Hematopoietic multipotent progenitor cell treated with erythropoietin and hydrocortisone succinate and interleukin-3 and kit ligand, for 4 days (in vitro differentiated cells): ENCODE measurements at places on chromosomes 16 and 17.

- peak; percentile 52 for DNase-seq
These were observed 1.6 kb downstream of the ATP6V0C start for GRCh38 chr16:2515180-2515851.

DNA sequence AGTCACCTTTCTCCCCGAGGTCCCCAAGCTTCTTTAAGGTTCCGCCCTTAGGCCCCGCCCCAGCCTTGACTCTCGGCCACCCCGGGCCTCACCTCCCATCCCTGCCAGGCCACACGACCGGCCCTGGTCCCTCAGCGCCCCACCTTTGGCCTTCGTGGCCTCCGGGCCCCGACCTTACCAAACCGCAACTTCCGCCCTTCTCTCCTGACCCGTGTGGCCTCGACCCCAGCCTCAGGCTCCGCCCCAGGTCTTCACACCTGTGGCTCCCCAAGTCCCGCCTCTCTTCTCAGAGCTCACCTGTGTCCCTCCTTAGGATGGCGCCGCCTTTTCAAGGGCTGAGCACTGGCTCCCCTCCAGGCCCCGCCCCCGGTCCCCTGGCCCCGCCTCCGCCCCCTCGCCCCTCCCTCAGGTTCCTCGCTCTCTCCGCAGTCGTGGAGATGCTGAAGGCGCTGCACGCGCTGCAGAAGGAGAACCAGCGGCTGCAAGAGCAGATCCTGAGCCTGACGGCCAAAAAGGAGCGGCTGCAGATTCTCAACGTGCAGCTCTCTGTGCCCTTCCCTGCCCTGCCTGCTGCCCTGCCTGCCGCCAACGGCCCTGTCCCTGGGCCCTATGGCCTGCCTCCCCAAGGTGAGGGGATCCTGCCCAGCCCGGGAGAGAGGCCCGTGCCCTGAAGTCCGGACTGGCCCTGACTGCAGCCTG, 10.0 kb upstream of the CISD3 start:
- no peak for DNase-seq

GRCh38 chr16:152141-153128, at the start of gene HBZ:
Gene HBZ (plus strand): TSS chr16:152644. CDS start chr16:152910, 266 bp downstream.
- DNase-seq: peak; percentile 30

GRCh38 chr17:39335704-39336223, 65.7 kb downstream of the FBXL20 start:
- peak; percentile 71 for DNase-seq

DNA sequence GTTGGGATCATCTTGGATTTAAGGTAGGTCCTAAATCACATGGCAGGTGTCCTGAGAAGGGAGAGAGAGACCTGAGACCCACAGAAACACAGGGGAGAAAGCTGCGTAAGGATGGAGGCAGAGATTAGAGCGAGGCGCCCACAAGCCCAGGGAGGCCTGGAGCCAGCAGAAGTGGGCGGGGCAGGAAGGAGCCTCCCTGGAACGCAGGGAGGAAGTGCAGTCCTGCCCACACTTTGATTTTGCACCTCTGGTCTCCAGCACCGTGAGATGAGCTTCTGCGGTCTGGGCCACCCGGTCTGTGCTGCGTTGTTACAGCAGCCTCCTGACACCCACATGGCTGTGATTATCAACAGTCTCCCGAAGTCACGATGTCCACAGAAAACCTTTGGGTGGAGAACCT, 6.4 kb downstream of the DNASE1L2 start:
- DNase-seq: no peak
